Left cardiac atrium (tissue), 4 donors: ENCODE measurements at places on chromosomes 1 and 21.

GRCh38 chr1:43135857-43136781 lies 36.0 kb downstream of the EBNA1BP2 start:
- DNase-seq, result no peak

GRCh38 chr1:65247419-65248359 lies 61.7 kb upstream of the DNAJC6 start:
- DNase-seq, result no peak

DNA sequence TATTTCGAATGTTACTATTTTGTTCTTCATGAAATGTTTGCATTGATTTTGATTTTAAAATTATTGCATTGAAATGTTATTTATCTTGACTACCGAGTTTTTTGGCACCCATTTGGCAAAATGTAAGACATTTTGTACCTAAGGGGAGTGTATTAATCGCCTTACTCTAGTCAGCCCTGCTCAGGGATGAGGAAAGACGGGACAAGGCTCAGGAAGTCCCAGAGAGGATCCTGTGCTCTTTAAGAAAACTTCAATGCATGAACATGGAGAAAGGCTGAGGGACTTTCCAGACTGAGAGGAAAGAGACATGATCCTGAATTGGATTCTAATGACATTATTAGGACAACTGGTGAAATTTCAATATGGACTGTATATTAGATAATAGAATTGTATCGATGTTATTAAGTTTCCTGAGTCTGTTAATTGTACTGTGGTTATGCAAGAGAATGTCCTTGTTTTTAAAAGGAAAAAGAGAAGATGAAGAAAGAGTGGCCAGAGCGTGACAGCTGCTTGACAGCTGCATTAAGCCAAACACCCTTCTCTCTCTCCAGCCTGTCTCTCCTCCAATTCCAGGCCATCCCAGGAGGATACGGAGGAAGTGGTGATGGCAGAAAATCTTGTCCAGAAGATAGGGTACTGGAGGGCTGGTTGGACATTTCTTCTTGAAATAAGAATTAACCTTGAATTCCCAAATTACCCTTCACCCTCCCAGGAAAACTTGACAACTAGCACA lies 66.0 kb downstream of the PLEKHA6 start:
- no peak for DNase-seq

DNA sequence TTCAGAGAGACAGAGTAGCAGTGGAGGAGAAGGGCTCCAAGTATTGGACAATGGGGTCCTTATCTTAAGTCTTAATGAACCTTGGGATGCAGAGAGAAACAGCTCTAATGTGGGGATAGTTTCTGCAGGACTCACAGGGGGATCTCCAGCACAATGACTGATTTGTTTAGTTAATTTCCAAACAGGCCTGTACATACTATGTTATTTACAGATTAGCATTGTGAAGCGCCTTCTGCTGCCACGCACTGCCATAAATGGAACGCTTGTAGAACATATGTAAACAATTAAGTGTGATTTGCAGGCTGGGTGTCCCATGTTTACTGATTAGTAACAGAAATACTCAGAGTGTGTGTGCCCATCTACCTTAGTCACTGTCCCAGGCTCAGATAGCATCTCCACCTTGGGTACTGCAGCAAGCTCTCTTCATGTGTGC lies 56.1 kb downstream of the NTPCR start:
- no peak for DNase-seq

DNA sequence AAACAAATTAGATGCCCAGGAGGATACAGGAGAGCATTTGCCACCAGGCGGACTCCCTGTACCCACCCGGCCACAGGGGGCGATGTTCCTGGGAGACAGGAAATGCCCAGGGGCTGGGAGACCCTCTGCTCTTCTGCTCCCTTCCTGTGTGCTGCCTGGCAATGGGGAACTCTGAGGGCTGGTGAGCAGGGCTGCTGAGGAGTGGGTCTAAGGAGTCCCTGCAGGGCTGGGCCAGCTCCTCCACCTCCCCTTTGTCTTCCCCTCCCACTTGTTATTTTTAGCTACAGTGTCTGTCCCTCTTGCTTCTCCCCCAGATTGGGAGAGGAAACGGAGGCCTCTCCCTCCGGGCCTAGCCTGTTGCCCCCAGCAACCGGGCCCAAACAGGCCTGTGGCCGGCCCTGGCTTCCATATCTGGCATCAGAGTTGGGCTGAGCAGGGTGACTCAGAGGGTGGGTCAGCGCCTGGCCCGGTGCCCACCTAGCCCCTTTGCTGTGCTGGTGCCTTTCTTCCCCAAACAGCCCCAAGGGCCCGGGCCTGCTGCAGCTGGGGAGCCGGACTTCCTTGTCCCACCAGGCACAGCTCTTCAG lies 11.6 kb downstream of the LMNA start:
- DNase-seq, result peak; percentile 95

DNA sequence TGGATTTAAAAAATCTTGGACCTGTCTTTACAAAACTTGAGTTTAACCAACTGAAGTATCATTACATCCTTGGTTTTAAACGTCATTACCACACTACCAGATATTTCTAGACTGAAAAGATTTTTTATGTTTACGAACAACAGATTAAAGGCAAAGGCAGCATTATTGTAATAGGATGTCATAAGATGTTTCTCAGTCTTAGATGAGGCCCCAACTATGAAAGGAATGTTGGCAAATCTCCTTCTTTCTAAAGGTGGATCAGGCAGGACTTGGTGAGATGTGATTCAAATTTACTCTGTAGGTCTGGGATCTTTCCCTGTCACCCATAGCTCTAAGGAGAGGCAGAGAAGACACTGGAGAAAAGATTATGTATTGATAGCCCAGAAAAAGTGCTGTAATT lies 417.9 kb downstream of the PTBP2 start:
- DNase-seq, result no peak

DNA sequence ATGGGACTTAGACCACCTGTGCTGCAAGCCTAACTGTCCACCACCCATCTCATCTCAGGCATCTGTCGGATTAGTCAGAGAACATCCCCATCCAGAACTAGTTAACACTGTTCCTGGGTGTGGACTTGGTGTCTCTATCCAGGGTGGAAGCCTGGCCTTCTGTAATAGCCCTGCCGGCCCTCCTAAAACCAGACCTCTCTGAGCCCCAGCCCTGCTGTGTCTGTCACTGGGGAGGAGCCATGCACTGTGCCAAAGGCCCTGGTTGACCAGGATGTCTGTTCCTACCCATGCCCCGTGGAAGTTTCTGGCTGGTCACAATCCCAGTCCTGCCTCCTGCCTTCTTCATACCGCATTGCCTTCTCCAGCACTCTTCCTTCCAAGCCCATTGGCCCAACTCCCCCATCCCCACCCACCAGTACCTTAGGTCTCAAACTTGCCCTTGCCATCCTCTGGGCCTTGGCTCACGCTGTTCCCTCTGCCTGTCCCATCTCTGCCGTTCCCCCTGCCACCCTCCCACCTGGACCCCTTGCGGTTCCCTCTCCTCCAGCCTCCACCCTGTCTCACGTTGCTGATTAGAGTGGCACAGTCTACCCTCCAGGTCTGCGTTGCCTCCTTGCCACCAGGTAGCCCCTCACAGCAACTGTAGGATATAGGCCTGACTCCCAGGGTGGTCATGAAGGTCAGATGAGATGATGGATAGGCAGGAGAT lies 105.6 kb downstream of the EPHB2 start:
- no peak for DNase-seq

DNA sequence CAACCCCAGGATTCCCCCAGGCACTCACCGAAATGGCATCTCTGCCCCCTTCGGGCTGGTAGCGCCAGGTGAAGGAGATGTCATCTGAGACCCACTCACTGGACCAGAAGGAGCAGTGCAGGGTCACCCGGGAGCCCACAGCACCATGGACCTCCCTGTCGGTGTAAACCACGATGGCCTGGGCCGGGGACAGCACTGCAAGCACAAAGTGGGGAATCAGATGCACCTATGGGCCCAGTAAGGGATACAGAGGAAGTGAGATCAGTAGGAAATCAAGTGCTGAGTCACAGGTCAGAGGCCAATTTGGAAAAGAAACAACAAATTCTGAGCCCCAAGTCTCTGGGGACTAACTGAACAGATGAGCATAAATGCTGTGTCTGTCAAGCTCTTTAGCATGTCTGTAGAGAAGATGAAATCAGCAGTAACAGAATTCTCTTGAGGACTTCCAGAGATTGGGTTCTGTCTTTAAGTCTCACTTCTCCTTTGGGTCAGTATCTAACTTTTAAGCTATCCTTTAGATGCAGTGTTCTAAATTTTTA lies 2.5 kb downstream of the MPZ start:
- no peak for DNase-seq

DNA sequence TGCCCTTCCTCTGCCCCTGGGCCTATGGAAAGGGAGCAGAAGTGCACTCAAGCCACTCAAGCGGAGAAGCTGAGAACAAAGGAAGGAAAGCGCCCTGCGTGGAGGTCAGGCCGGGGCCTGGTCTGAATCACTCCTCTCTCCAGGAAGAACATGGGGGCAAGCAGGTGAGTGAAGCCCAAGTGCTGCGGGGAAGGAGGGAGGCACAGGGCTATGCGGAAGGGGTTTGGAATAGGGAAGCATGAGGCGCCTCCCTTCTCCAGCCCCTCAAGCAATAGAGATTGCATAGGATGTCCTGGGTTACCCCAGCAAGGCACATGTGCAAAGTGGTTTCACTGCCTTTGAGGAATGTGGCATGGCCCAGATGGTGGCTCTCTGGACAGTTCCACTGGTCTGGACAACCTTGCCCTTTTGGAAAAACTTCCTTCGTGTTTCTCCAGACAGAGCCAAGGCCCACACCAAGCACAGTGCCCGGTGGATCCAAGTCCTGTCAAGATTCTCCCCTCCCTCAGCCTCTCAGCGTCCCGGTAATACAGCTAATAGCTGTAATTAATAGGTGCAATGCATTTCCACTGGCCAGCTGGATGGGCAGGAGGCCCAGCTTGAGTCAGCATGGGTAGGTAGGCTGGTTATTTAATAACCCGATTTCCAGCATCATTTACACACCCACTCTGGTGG lies 13.7 kb downstream of the BLACAT1 start:
- DNase-seq, result no peak

DNA sequence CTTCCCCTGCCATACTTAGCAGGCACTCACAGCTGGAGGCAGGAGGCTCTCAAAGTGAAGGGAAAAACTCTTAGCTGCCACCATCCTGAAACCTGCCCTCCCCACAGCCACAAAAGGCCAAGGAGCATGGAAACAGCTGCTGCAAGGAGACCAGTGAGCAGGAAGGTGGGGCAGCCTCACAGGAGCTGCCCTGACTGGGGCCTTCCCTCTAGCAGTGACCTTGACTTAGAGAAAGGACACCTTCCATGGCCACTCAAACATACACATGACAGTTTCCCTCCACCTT lies 126.3 kb downstream of the HIVEP3 start:
- DNase-seq, result no peak

DNA sequence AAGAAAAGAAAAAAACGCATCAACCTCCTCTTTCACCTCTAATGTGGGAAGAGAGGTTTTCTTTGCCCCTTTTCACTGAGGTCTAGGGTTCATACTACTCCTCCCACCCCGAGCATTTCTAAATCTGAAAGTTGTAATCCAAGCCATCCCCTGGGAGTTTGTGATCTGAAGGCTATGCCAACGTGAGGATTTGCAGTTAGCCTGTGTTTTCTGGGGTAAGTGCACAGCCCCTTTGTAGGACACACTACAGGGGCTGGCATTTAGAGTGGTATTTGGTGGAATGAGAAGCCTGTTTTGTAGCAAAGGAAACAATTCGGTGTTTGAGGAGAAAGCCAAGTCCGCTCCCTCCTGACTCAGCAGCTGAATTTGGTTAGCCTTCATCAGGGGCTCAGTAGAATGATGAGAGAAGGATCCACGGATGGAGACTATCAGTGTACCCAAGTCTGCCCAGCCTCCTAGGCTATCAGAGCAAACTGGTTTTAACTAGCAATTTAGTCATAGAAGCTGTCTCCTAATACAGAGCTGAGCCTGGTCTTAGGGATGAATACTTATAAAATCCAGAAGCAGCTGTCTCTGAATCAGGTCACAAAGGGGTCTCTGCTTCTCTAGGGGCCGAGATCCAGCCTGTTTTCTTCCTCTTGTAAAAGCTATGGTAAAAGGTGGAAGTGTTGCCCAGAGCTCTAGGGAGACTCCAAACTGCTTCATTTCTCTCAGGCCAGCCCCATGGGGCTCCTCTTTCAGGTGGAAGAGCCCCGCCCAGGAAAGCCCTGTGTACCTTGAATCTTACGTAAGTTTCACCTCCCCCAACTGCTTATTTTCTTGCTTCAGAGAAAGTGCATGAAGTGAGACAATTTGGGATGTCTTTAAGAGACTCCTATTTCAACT lies 2.1 kb downstream of the PCP4L1 start:
- DNase-seq, result no peak

- no peak for DNase-seq
Observed at GRCh38 chr1:67612788-67613241, 72.2 kb upstream of the GADD45A start.

GRCh38 chr1:35894183-35894582 lies 11.2 kb downstream of the AGO1 start:
- no peak for DNase-seq

DNA sequence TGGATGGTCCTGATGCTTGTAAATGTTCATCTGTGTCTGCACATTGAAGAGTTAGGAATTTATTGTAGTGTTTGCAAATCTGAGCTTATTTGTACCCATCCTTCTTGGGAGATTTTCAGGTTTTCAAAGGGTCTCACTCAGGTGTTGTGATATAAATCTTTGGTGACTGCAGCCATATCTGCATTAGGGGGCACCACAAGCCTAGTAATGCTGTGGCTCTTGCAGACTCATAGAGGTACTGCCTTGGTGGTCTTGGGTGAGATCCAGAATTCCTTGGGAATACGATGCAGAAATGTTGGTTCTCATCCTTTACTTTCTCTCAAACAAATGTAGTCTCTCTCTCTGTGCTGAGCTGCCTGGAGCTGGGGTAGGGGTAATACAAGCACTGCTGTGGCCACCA lies 405.9 kb downstream of the TTLL7 start:
- DNase-seq, result no peak

- DNase-seq, result no peak
Observed at GRCh38 chr1:54371038-54371941, 34.9 kb downstream of the SSBP3 start.

DNA sequence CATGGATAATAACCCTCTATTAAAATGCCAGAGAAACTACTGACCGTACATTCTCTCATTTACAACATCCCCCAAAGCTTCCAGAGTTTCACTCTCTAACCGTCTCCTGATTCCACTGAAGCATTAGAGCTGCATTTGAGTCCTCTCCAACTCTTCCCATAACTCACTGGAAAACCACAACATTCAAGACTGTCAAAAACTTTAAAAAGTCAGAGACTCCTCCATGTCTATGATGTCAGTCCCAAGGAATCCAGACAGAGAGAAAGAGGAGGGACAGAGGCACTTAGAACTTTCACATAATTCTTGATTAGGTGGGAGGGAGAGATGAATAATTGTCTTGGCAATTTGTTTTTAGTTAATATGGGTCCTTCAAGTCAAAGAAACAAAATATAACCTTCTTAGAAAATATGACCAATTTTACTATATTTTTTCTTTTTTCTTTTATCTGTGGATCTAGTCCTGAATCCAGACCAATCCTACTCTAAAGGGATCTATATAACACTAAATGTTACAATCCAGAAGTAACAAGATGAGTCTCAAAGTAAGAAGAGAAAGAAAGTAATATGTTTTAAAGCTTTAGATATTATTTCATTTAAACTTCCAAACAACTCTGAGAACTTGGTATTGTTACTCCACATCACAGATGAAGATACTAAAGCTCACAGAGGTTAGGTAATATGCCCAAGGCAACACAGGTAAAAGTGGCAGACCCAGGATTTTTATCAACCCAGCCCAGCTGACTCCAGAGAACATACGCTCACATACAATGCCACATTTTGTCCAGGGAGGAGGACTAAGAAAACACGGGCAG lies 23.8 kb downstream of the OTUD7B start:
- DNase-seq, result no peak

GRCh38 chr1:77016386-77016985 lies 149.2 kb downstream of the ST6GALNAC5 start:
- DNase-seq, result no peak
